ENCODE measurements at places on chromosomes 2 and 18. TPM values are rescaled to one million over a fixed set of nuclear protein-coding genes. Genes with fewer than 3 reads are reported as not detected.

DNA sequence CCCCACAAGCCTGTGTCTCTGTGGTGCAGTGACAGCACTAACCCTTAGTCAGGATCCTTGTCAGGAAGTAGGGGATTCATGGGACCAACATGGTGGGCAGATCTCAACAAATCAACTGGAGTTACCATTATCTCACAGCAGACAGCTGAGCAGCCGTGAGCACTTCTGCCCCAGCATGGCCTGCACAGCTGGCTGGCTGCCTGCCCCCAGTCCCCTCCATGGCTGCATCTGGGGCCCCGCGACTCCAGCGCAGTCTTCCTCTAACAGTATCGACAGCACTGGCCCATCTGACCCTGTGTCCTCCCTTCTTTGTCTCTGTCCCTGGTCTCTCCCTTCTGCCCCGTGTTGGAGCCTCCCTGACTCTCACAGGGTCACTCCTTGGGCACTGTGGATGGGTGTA is 4.7 kb upstream of the ADCY3 start:
- no peak for DNase-seq

- DNase-seq: no peak
Measured at GRCh38 chr18:57352761-57353136, 392 bp downstream of the ST8SIA3 start.

GRCh38 chr18:79680100-79680879 is 687 bp downstream of the CTDP1 start:
- DNase-seq: peak; percentile 4

GRCh38 chr2:234348081-234348480 is 148.8 kb downstream of the ARL4C start:
- peak; percentile 52 for DNase-seq

STEAP3 gene
- not detected for total RNA-seq

SULT1C2 gene
- not detected for total RNA-seq

TMEM178A gene
- total RNA-seq: 0.52 TPM
